ENCODE measurements at places on chromosomes 16 and 17.

- no peak for DNase-seq
These were observed at the start of gene MMP2 for GRCh38 chr16:55478827-55479429. MMP2 (plus strand) TSS chr16:55479198; CDS start chr16:55479480, 282 bp downstream.

- no peak for DNase-seq
These were observed 221.0 kb downstream of the CCDC182 start for GRCh38 chr17:57523926-57524632.

GRCh38 chr17:75086496-75087181 is 1.1 kb upstream of the SLC16A5 start:
- no peak for DNase-seq

DNA sequence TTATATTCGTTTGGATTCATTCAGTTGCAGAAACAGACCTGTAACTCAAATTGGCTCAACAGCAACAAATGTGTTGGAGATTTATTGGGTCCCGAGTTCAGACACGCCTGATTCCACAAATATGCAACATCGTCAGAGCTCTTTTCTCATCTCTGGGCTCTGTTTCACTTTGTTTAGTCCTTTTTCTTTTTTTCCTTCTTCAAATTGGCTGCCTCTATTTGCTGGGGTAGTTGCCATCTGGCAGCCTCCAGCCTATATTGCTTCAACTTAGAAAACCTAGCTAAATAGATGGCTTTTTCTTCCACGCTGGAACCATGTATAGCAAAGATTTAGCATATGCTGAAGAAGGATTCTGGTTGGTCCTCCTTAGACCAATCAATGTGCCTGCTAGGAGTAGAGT is 398.5 kb downstream of the RBFOX1 start:
- DNase-seq: no peak

DNA sequence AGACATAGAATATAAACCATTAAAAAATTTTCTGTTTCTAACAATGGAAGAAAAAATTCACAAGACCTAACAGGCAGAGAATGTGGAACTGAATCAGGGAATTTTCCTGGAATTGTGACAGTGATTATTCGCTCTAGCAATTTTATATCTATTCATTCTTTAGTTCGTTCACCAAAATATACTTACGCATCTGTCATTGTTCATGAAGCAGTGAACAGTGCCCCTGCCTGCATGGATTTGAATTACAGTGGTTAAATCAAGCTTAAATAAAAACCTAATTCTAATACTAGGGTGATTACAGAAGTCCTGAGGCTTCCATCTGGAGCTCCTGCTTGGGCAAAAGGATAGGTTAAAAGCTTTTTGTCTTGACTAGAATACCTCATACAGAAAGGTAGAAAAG is 48.6 kb downstream of the ABCA8 start:
- DNase-seq: no peak

DNA sequence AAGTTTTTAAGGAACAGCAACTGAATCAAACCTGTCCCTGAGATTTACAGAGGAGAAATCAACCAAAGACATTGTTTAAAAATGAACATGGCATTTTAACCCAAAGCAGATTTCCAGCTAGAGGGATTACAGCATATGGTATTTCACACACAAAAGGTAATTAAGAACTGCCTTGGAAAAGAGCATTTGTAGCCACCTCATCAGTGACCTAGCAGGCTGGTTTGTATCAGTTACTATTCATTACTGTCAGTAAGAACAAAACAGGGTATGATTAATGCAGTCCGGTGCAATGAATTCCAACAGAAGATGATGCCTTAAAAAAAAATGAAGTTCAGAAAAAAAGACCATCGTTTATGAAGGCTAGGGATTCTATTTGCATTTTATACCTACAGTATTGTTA is 219.9 kb downstream of the CHD9NB start:
- no peak for DNase-seq

DNA sequence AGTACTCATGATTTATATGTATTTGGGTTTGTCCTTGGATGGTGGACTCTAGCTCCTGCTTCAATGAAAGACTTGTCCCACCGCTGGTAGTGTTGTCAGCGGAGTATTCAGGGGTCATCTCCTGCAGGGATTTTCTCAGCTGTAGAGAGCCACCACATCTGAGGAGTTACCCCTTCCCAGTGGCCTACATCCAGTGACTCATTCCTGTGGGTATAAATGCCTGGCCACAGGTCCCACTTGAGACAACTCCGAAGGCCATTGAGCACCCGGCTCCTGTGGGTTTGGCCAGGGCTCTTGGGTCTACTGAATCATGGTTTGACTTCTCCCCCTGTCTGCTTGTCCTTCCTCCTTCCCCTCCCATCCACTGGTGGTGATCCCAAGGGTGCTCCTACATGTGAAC is 34.6 kb upstream of the WSB1 start:
- DNase-seq: no peak

GRCh38 chr17:14118951-14119350 is 49.6 kb downstream of the COX10 start:
- no peak for DNase-seq

GRCh38 chr16:30139583-30140481 is 16.8 kb upstream of the MAPK3 start:
- no peak for DNase-seq

- DNase-seq: no peak
These were observed 8.4 kb upstream of the HSBP1 start for GRCh38 chr16:83799336-83799735.

DNA sequence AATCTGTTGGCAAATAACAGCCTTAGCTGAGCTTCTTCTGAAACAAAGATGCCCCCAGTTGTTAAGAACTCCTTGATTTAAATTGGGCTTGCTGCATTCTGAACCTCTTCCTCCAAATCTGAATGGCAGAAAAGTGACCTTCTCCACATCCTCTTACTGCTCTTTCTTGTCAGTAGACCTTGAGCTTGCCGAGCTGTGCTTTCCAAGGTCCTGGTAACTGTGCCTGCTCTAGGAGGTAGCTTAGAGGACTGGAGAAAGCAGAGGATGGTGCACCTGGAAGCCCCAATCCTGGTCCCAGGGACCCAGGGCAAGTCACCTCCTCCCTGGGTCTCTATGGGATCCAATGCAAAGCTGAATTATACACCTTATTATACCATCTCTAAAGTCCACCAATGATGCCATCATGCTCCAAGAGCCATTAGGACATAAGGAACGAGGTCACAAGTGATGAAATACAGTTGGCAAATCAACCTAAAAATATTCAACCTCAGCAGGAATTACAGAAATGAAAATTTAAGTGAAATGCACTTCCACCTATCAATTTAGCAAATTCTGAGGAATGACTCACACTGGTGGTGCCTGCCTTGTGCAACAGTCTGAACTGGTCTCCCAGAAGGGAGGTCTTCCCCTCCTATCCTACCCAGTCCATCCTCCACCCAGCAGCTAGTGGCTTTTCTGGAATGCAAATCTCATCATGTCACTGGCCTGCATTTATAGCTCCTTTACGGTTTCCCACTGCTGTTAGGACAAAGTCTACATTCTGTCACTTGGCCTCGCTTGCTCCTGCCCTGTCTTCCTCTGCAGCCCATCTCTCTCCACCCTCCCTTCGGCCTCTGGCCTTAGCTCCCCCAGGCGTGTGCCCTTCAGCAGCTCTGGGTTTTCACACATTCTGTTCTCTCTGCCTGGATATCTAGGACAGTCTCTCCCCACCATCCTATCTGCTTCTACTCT is 36.6 kb downstream of the TOM1L2 start:
- no peak for DNase-seq

DNA sequence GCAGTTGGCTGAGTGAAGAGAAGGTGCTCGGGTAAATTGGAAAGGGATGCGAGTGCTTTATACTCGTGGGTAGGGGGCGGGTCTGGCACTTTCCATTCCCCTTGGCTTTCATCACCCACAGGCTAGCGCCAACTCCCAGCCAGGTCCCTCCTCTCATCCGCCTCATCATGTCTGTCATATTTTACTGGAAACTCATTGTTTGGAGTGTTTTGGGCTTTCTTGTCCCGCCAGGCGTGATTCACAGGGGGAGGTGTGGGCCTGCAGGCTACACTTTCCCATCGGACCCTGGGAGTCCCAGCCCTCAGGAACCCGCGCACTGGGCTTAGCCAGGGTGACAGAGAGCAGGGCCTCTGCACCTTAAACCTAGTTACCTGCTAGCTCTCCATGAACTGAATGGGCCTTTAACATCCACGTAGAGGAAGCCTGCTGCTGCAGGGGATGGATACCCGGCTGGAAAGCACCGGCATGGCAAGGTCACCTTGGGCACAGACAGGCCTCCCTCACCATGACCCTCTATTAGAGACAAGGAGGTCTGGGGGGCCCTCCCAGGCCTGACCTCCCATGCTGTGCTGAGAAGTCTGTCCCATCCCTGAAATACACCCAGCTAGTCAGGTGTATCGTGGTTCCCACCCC is at the start of gene KRT14:
KRT14 (minus strand) TSS at position 33 of the 633 bp plus-strand sequence. CDS start 61 bp downstream, outside the sequence.
- DNase-seq: no peak

DNA sequence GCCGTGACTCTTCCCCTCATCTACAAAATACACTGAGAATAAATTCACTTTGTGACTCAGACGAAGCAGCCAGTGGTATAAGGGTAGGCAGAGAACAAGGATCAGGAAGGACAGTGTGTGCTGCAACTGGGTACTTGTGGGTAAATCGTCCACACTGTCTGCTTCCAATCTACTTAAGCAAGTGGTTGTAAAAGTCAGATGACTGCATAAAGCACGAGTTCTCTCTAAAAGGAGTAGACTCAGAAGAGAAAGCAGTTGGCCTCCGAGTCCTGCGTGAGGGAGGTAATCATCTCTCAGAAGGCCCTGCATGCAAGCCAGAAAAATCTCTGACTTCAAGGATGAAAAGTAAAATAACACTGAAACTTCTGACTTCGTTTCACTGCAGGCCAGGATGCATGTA is 43.1 kb downstream of the ANKFY1 start:
- DNase-seq: no peak

All from natural killer cell treated with Interleukin-12 subunit alpha and Interleukin-12 subunit beta and Interleukin-15 and Interleukin-18, amount 100 ng/mL, for 72 hours (primary cell).